ENCODE measurements at places on chromosomes 1 and 21.

DNA sequence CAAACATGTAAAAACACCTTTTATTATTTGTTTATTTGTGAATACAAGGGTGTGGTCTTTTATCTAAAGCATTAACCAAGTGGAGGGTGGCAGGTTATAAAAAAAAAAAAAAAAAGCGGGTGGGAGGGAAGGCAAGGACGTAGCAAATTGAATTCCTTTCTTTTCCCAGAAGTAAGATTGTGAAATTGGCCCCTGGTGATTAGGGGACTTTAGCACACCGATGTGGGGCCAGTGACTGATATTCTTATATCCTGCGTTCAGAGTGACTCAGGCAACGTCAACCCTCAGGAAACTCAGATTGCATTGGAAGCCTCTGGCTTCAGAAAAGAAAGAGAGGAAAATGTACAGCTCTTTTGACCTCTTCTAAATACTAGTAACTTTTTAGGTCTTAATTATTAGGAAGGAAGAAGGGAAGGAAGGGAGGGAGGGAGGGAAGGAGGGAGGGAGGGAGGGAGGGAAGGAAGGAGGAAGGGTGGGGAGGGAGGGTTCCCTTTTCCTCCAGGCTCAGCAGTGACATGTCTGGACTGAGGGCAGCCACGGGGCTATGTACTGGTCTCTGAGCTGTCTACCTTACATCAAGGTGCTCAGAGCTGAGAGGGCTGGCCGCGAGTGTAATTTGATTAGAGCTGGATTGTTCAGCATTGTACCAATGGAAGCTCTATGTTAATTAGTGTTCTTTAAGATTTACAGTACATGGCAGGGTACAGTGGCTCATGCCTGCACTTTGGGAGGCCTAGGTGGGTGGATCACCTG is 30.2 kb downstream of the EVA1C start:
- DNase-seq, result no peak

DNA sequence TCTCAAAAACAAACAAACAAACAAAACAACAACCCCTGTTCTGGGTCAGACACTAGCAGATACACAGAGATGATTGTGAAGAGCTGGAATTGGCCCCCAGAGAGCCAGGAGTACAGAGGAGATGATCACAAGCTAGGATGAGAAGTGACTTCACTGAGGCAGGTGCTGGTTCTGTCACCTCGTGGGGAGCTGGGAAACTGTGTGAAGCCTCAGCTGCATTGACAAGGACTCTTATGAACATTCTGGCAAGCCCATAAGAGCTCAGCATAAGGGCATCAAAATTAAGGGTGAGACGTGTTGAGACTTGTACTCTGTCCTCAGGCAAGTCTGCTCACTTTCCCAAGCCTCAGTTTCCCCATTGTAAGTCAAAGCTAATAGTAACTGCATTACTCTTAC is 14.7 kb upstream of the PTP4A2 start:
- no peak for DNase-seq

GRCh38 chr1:25698252-25698651 is 81.7 kb downstream of the MAN1C1 start:
- no peak for DNase-seq

- peak; percentile 46 for DNase-seq
These were observed 27.3 kb upstream of the EVA1B start for GRCh38 chr1:36350659-36351226.

DNA sequence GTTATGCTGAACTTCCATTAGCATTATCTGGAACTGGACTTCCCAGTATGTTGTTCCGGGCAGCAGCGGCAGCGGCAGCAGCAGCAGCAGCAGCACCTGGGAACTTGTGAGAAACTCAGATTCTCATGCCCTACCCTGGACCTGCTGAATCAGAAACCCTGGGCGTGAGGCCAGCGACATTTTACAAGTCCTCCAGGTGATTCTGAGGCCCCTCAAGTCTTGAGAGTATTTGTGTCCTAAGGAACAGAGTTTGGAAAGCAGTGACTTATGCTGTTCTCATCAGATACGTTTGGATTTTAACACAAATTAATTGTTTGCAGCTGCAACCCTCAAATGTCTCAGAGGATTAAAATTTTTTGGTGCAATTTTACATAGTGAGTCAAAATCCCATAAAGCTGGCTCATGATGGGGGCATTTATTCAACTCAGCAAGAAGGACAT is 157.2 kb upstream of the KAZN start:
- DNase-seq, result no peak

- no peak for DNase-seq
These were observed 355.6 kb upstream of the CAMK1G start for GRCh38 chr1:209227941-209228340.

GRCh38 chr1:119968068-119968492 is 71.8 kb upstream of the ADAM30 start:
- DNase-seq, result peak; percentile 66

DNA sequence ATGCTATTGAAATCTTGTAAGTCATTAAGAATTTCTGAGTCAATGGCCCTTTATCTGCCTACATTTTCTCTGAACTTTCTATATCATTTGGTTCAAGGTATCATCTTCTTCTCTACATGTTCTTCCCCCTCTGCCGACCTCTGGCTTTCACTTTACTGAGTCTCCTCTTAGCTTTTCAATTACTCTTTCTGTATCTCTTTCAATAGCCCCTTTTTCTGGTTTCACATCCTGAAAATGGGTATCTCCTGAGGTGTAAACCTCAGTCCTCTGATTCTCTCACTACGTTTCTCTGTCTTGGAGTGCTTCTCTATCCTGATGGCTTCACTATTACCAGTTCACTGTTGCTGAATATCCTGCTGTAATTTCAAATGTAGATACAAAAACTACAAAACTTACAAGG is 98.9 kb downstream of the LYST start:
- no peak for DNase-seq

DNA sequence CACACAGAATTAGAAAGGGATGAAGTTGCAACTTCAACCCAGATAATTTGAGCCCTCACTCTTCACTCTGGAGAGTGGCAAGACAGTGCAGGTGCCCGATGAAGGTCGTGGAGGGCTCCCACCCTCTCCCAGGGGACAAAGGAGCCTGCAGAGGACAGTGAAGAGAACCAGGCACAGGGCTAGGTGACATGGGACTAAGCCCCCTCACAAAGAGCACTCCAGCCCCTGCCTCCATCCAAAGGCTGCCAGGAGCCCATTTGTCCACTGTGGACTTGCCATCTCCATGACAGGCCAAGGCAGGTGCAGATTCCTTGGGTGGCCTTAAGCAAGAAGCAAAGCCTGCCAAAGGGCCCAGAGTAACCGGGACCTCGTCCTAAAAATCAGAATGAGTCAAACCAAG is 15.1 kb downstream of the ERRFI1 start:
- no peak for DNase-seq

DNA sequence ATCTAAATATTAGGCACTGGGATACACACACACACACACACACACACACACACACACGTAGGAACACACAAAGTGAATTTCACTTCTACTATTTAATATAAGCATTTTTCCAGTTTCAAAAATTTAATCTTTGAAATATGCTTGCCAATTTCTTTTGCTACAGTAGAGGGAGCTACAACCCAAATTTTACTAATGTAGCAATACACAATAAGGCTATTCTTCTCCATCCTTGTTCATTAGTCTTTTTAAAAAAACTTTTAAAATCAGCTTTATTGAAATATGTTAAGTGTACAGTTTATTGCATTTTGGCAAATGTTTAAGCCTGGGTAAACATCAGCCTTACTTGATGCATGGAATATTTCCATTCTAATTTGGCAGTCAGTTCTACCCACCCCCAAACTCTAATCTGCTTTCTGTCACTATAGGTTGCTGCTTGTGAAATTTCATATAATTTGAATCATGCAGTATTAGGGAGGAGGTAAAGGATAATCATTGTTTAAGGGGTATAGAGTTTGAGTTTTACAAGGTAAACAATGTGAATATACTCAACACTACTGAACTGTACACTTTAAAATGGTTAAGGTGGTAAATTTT is 93.0 kb upstream of the TENT5C start:
- no peak for DNase-seq

DNA sequence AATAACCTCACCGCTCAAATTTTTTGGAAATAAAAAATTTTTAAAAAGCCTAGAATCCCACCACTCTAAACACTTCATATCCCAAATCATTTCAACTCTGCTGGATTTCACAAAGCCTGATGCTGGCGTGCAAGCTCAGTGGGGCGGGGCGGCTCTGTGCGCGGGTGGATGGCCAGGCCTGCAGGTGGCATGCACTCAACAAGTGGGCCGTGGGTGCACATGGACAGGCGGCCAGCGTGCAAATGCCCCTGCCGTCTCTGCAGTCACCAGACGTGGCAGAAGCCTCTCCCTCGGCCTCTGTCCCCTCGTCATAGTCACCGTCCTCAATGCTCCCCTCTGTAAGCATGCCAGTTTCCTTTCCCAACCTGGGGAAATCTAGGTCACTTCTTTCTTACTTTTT is 6.6 kb upstream of the PDE9A start:
- DNase-seq, result no peak

- no peak for DNase-seq
These were observed 78.7 kb downstream of the HMCN1 start for GRCh38 chr1:185812934-185813333.
